NCI-H1930 (cell line): ENCODE measurements at places on chromosomes 16 and 17.

GRCh38 chr16:88992351-88993165 is 15.6 kb upstream of the CBFA2T3 start:
- no peak for DNase-seq

- DNase-seq, result no peak
These were observed 432.9 kb upstream of the DYNLRB2 start for GRCh38 chr16:80107900-80108299.

DNA sequence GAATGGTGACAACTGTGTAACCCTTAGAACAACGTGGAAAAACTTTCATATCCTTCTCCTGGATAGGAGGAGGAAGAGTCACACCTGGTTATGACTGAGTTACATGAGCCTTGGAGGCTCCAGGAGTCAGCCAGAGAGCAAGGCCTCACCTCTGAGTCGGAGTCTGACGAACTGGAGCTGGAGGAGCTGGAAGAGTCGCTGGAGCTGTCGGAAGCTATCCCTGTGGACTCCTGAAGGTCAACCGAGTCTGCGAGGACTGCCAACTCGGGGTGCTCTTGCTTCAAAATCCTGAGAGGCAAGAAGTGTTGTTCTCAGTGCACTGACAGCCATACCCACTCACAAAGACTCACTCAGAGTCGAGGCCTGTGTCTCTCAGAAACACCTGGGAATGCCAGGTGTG is 6.2 kb downstream of the JMJD6 start:
- no peak for DNase-seq

GRCh38 chr17:37438141-37438540 is 31.5 kb downstream of the TADA2A start:
- no peak for DNase-seq

DNA sequence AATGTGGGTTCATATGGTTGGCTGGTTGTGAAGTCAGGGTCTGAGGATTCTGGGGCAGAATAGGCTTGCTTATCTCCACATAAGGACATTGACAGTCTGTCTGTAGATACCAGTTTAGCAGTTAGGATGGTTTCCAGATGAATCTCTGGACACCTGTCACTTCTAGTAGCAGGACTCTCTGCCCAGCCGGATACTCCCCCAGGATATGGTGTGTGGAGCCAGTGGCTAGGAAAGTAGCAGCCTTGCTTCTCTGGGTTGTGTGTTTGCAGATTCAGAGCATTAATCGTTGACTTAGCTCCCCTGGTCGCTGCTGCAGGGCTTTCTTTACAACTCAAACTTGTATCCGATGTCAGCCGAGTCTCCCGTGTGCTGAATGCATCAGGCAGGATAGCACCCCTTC is 45.2 kb downstream of the CLEC16A start:
- no peak for DNase-seq

DNA sequence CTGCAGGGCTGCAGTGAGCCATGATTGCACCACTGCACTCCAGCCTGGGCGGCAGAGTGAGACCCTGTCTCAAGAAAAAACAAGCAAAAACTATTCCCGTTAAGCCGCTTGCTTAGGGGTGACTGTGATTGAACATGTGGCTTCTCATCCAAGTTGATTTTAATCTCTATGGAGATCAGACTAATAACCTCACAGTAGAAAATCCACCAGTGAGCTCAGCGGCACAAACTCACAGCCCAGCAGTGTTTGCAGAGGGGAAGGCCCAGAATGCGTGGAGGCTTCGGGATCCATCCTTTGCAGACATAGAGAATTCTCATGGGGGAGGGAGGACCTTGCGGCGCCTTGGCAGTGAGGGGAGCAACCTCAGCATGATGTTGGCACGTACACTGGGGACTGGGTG is 7.4 kb downstream of the BANP start:
- DNase-seq, result no peak

DNA sequence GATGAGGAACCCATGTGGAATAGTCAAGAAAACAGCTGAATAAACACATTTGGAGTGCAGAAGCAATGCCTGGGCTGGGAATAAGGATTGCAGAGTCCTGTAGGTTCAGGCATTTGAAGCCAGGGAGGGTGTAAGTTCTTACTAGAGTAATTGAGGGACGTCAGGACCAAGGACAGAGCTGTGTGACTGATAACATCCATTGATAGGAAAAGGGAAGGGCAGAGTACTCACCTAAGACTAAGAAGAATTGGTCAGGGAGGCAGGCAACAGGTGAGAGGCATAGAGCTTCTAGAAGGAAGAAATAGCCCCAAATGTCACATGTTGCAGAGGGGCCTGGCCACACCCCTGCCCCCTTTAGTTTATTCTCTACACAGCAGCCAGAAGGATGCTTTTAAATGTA is 79.8 kb upstream of the TMEM132E start:
- no peak for DNase-seq

DNA sequence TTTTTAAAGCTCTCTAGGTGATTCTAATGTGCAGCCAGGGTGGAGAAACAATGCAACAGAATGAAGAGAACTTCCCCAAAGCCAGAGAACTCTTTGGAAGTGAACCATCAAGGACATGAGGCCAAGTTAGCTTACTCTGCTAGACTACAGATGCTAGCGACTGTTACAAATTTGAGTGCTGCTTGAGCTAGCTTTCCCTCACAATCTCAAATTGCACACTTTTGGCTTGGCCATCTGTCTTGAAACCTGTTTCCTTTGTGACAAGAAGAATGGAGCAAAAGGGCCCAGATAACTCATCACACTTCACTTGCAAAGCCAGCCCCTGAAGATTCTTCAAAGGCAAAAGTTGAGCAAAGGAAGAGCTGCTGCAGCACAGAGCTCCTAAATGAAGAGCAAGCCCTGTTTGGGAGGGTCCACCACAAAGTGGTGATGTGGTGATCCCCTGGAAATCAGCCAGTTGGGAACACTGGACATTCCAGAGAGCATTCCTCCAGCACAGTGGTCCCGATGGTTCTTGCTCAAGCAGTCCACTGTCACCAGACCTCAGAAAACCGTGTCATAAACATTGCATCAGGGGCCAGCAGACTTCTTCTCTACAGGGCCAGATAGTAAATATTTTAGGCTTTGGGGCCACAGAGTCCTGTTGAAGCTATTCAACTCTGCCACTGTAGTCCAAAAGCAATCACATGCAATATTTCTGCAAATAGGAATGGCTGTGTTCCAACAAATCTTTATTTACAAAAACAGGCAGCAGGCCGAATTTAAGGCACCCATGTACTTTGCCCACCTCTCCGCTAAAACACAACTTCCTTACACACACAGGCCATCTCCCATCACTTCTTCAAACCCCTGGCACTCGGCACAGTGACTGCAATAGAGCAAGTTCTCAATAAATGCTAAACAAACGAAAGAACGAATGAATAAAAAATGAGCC is 21.2 kb downstream of the SLC39A11 start:
- DNase-seq, result no peak

DNA sequence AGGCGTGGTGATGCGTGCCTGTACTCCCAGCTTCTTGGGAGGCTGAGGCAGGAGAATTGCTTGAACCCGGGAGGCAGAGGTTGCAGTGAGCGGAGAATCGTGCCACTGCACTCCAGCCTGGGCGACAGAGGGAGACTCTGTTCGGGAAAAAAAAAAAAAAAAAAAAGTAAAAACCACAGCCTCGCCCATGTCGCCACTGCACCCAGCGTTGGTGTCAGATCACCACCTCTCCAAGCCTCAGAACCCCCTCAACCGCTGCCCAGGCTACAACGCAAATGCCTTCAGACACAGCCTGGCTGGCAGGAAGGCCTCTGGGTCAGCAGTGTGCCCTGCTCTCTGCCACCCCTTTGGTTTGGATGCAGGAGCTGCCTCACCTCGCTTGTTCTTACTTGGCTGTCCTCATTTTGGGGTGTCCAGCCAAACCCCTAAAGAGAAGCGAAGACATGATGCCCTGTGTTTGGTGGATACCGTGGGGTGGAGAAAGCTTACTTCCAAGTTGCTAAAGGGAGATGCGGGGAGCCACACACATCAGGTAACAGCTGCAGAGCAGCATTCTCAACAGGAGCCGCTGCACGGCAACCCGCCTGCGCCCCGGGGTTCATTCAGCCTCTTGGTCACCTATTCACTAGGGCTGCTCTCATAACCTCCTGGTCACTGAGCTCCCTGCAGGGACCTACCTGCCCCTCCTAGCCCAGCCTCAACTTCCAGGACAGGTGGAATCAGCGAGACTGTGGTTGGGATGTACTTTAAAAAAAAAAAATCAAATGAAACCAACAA is 13.0 kb upstream of the CYTH1 start:
- no peak for DNase-seq

DNA sequence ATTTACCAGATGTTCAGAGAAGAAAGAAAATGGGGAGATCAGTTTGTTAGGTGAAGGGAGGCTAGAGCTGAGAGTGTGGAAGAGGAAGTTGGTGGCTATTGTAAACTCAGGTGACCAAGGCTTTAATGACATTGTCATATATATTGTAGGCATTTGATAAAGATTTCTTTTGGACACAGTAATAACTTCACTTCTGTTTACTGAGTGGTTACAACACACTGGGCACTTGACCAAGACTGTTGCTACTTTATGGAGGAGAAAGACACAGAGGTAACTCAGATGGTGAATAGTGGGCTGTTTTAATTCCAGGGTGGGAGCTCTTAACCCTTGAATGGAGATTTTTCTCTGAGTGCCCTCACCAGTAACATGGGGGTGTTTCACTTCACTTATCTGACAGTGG is 46.0 kb downstream of the TNRC6A start:
- DNase-seq, result no peak

DNA sequence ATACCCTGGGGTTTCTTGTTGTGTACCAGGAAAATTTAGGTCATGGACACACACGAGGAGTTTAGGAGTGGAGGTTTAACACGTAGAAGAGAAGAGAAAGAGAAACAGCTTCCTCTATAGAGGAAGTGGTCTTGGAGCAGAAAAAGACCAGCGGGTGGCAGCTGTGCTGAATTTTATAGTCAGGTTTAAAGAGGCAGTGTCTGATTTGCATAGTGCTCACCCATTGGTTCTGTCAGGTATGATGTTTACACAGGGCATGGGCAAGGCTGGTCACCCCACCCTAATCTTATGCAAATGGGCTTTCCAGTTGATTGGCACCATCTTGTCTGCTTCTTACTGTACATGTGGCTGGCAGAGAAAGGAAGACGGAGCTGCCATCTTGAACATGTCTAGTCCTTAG is 309.0 kb downstream of the CDH13 start:
- DNase-seq, result no peak

DNA sequence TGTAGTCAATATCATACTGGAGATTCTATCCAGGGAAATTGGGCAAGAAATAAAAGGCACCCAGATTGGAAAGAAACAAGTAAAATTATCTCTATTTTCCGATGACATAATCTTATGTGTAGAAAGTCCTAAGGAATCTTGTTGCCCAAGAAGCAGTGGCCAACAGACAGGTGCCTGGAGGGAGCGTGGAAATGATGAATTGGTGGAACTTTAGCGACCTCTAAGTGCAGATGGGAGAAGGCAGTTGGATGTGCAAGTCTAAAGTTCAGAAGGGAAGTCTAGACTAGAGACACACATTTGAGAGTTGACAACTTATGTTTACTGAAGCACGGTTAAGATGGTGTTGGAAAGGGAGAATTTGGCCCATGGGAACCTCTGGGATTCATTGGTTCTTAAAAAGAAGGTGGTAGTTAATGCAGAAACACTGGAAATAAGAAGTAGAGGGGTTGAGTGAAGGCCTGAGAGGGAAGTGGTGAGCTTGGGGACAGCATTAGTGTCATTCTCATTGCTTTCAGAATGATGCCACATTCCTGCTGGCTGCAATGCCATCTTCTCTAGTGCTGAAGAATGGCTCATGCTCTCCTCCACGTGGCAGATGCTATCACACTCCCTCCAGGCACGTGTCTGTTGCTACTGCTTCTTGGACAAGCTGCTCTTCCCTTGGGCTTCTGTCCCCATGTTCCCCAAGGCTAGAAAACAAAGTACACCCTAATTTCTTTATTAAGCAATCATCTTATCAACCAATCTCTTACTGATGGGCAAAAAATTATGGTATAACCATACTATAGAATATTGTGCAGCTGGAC is 24.0 kb downstream of the TAT start:
- no peak for DNase-seq

GRCh38 chr16:57988929-57989328 is 11.5 kb downstream of the ZNF319 start:
- DNase-seq, result no peak

DNA sequence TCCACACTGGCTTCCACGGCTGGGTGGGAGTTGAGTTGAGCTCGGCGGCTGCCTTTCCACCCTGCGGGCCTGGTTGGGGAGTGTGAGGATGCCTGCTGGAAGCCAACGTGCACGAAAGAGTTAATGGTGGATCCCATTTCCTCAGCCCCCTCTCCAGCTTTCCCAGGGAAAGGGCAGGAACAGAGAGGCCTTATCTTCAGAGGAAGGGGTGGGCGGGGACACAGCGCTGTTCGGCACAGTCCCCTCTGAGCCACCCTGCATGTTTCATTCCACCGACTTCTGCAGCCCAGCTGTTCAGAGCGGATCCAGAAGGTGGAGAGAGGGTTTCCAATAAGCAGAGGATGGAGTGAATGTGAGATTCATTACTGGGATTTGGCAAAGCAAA is 295.3 kb downstream of the SEC14L1 start:
- DNase-seq, result no peak

GRCh38 chr17:78676412-78677302 is 99.5 kb upstream of the DNAH17 start:
- no peak for DNase-seq

- DNase-seq, result no peak
These were observed 19.8 kb downstream of the PRPSAP1 start for GRCh38 chr17:76333673-76334505.

- DNase-seq, result no peak
These were observed 69.8 kb downstream of the MRM3 start for GRCh38 chr17:851924-852323.

DNA sequence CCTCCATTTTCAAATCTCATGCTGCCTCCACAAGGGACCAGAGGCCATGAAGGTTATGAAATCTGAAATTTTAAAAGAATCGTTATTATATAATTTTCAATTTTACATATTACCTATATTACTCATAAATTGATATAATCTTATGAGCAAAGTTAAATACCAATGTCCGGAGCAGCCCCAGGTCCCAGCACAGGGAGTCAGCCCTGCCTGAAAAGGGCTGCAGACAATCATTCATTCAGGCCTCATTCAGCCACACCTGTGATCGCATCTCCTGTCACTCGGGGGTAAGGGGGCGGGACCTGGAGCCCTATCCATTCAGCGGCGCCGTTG is 172.5 kb downstream of the AHSP start:
- DNase-seq, result peak; percentile 87

DNA sequence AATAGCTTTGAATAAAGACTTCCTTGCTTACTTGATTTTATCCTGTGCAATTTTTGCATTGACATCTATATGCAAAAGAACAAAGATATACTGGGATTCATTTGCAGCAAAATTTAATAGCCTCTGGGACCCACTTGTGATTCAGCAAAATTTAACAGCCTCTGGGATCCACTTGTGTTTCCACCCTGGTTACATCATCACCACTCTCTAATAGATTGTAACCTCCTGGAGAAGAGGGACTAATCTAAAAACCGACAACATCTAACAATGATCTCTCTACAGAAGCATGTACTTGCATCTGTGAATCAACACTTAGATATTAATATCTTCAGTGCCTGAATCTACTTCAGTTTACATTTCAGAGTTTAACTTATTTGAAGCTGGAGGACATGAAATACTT is 202.0 kb upstream of the CPHXL start:
- DNase-seq, result no peak

GRCh38 chr17:8294361-8294760 is 839 bp downstream of the SLC25A35 start:
- no peak for DNase-seq
